Stimulated activated CD4-positive, alpha-beta T cell treated with anti-CD3 and anti-CD28 coated beads, Interleukin-2, amount 100 ng/mL, for 24 hours (primary cell): ENCODE measurements at places on chromosomes 16 and 17.

- no peak for DNase-seq
These were observed 31.5 kb upstream of the B4GALNT2 start for GRCh38 chr17:49101054-49101534.

DNA sequence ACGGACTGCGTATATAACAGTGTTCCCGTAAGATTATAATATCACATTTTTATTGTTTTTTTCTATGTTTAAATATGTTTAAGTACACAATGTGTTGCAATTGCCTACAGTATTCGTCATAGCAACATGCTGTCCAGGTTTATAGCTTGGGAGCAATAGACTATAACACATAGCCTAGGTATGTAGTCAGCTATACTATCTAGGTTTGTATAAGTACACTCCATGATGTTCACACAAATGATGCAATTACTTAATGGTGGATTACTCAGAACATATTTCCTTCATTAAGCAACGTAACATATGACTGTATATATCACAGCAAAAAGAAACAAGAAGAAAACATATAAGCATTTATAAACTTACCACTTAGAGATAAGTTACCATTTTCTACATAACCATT is 160.0 kb downstream of the CBLN1 start:
- DNase-seq: no peak

DNA sequence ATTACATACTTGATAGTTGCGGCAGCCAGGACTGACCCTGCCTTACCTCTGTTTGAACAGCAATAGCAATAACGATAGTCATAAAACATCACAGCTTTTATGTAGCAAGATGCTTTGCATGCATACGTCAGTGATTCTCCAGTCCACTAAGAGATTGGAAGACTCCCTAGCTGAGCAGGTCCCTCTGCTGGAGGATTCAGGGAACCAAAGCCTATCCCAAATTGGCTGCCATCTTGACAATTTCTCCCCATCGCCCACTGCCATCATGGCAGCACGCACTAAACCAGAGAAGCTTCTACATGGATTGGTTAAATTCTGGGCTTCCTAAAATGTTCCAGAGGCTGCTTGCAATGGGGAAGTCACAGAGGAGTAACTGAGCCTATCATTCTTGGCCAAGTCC is 360.6 kb upstream of the XYLT1 start:
- no peak for DNase-seq

GRCh38 chr16:2237493-2238149 is 1.4 kb downstream of the DNASE1L2 start:
- no peak for DNase-seq

DNA sequence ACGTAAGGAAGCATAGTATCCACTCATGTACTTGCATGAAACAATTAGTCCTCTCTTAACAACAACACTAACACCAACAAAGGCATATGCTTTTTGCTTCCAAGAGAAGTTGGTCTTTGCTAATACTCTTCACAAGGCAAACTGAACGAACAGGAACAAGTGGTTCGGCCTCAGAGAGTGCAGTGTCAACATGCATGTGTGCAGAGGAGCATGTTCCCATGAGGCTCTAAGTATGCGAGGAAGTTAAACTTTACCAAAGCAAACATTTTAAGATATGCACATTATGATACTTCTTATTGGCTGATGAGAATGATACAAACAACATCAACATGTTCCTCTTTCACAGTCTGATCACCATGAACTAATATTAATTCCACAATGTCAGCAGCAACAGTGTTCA is 285.3 kb upstream of the IRX5 start:
- DNase-seq: no peak

DNA sequence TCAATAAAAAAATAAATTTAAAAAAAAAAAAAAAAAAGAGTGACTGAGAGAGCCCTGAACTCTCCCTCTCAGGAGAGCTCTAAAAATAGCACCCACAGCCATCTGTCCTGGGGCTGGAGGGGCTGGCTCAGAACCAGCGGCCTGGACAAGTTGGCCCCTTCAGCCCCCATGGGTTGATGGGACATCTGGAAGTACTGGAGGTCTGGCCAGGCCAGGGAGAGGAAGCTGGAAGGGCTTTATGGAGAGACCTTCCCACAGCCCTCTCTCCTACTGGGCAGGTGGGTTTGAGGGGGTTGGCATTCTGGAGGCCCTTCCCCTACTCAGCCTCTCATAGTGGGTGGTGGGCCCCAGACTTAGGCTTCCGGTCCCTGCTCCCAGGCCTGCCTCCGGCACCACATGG is 93.7 kb upstream of the TMEM97 start:
- DNase-seq: no peak

DNA sequence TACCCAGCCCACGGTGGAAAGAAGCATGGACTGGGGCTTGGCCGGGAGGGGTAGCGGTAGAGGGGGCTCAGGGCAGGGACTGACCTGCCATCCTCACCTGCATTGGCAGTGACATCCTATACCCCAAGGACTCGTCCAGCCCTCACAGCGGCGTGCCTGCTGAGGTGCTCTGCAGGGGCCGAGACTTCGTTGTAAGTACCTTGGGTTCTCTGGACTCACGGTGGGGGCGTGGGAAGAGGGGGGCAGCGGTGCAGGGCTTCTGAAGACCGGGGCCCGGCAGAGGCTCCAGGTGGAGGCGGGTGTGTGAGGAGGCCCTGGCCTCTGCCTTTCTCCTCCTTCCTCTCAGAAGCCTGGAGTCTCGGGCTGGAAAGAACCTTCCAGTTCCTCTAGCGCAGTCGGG is 25.5 kb downstream of the POLR3E start:
- DNase-seq: no peak

GRCh38 chr17:80279895-80280294 is 19.2 kb downstream of the RNF213 start:
- DNase-seq: no peak

- no peak for DNase-seq
These were observed 6.6 kb downstream of the FAM20A start for GRCh38 chr17:68594552-68594951.
